HFF-Myc (cell line): ENCODE measurements at places on chromosomes 3 and 15.
A peak's percentile ranks its signal among the peaks of the same experiment; 100 is the strongest.

DNA sequence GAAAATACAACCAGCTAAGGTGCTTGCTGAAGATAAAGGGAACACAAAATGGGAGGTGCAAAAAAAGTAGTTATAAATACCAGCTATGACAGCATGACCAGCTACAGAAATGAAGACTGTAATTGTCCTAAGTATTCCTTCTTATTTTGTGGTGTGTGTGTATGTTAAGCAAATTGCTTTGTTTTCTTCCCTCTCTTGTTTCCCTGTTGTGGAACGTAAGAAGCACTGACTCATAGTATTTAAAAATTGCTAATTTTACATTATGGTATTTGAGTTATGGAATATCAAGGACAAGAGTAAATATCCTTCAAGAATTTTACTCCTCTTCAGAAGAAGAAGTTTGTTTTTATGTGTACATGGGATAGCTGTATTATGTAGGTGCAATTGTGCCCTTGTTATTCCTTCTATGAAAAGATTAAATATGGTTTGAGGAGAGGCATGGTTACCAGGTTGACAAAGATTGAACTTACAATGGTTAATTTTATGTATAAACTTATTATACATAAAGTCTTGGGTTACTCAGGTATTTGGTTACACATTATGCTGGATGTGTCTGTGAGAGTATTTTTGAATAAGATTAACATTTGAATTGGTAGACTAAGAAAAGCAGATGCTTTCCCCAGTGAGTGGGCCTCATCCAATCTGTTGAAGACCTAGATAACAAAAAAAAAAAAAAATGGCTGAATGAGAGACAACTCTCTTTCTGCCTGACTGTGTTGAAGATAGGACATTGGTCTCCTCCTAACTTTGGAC lies 1132.1 kb upstream of the ALCAM start:
- DNase-seq, result no peak

DNA sequence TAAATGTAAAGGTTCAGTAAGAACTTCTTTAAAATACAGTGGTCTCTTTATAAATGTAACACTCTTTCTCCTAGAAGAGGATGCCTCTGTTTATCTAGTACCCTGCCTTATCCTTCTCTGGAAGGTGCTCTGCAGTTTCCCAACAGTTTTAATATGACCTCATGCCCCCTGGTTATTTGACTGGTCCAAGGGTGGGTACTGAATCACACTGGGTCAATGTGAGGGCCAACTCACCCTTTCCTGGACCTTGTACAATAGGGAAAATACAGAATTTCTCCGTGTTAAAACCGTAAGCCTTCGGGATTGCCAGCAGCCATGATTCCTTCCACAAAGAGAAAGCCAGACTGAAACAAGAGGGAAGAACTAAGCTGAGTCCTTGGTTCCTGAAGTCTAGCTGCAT lies 9.2 kb downstream of the DCBLD2 start:
- DNase-seq, result no peak

DNA sequence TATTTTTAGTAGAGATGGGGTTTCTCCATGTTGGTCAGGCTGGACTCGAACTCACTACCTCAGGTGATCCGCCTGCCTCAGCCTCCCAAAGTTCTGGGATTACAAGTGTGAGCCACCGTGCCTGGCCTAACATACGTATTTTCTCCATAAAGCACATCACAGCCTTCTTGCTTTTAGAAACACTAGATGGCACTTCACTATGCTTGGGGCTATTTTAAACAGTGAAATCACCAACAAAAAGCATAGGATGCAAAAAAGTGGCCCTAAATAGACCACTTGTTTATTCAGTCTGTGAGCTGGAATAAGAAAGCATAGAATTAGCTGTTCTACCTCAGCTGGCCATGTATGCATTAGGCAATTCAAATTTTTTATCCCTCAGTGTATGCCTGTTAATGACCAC lies 46.0 kb downstream of the PRICKLE2 start:
- no peak for DNase-seq

DNA sequence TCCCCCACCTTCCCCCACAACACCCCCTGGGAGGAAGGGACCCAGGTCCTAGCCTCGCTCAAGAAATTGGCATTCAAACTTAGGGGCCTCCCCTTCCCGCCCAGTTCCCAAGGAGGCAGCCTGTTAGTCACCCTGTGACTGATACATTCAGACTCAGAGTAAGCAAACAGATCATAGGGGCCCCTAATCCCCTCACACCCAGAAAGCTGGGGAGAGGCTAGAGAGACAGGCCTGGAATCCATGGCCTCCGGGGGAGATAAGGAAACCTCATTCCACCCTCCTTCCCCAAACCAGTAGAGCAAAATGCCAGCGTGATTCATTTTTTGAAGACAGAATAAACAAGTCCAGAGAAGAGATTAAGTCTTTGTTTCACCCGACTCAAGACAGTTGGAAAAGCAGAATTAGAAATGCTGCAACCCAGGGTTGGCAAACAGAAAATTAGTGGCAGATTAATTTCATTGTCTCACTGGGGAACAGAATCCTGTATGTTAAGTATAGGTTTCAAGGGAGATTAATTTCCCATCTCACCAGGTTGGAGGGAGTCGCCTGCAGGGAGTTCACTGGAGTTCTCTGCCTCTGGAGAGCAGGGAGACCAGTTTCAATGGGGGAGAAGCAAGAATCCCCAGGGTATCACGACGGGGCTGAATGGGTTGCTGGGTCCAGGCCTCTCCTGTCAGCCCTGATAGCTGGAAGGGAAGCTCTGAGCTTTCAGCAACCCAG lies 268.3 kb downstream of the UACA start:
- no peak for DNase-seq

DNA sequence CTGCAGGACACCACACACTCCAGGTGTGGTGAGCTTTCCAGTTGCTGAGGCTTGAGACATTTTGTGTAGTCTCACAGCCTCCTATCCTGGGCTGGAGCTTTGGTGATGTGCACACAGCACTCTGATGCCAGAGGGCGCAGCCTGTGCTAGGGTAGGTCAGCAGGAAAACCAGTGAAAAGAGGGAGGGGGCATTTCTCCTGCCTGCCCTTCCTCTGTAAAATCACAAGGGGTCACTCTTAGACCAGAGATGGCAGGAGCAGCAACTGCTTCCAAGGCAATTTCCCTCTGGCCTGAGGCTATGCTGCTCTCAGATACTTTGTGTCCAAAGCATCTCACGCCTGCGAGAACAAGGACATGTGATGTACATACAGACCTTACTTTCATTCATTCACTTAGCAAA lies 16.5 kb upstream of the MUSTN1 start:
- peak; percentile 35 for DNase-seq

DNA sequence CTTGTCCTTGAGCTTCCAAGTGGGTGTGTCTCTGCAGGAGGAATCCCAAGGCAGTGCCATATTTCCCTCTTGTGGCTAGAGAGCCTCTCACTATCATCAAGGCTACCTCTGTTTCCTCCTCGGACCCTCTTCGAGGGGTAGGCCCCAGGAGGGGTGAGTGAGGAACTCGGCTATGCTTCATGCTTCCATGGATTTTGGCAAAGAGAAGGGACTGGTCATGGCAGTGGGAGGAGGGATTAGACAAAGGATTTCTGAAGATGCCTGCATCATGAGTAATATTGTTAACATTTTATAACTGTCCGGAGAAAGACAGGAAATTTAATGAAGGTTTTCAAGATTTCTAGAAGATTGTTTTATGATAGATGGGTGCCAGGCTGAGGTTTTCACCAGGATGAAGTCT lies 241.5 kb downstream of the CLSTN2 start:
- no peak for DNase-seq

- no peak for DNase-seq
Measured at GRCh38 chr15:56804279-56804678, 71.0 kb upstream of the ZNF280D start.

DNA sequence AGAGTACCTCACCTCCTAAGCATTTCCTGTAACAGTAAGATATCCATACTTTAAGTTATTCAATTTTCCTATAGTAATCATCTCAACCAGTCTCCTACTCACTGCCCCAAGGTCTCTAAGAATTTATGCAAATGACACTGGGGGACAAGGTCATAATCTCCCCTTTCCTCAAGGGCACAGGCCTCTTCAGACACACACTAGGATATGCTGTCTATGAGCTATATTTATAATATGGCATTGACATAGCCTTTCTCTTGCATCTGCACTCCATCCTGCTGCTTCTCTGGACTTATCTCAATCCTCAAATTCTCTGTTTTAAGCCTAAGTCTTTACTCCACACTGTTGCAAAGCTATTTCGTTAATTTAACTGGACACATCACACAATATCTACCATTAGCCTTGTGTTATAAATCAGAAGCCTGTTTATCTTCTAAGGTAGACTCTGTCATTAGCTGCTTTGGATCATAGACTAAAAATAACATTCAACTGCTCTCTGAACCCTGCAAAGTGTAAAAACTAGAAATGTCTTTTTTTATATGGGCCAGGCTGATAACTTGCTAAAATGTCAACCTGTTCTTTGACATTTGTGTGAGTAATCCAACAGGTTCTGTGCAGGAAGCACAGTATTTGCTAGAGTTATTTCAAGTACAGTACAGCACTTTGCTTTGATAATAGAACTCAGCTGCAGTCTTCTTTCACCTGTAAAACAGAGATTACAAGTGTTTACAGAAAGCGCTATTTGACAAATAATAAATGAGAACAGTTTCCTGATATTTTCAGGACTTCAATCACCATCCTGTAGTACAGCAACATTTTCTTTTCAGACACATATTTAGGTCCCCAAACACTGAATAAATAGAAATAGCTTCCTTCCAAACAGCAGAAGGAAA lies 17.8 kb upstream of the SEC62 start:
- DNase-seq, result no peak
